ENCODE measurements at places on chromosomes 2 and 18. TPM values are rescaled to one million over a fixed set of nuclear protein-coding genes. Genes with fewer than 3 reads are reported as not detected.

The AMER3 gene
- not detected for total RNA-seq

- no peak for DNase-seq
Observed at GRCh38 chr2:176650104-176650837, 381.0 kb downstream of the MTX2 start.

DNA sequence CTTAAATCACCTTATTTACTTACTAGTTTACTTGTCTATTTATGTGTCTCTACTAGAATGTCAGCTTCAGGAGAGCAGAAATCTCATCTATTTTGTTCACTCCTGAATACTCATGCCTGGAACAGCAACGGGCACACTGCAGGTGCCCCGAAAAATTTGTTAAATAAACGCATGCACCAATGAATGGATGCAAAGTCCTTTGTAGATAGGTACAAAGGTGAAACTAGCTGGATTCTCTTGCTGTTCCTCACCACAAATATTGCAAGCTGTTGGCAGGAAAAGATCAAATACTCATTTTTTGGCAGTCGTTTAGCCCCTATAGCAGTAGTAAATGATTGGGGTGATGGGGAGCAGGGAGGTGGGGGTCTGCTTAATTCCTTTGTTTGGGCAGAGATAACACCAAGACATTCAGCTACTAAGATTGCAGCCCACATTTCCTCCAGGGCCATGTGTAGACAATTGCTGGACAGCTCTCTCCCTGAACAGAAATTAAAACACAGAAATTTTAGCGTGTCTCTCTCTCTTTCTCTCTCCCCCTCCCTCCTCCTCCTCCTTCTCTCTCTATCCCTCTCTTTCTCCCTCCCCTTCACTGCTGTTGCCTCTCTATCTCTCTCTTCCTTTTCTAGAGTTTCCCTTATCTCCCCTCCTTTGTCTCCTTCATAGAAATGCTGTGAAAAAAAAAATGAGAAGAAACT is 5.4 kb downstream of the MARCHF4 start:
- DNase-seq, result no peak

- peak; percentile 99 for DNase-seq
Observed at GRCh38 chr18:58117786-58118403, 73.9 kb downstream of the NEDD4L start.

- DNase-seq, result no peak
Observed at GRCh38 chr2:150538651-150539201, 51.3 kb upstream of the RND3 start.

- no peak for DNase-seq
Observed at GRCh38 chr2:234565842-234566619, 69.2 kb upstream of the ARL4C start.

GRCh38 chr2:9757501-9758264 is 85.6 kb upstream of the TAF1B start:
- DNase-seq, result no peak

- no peak for DNase-seq
Observed at GRCh38 chr2:118431586-118431985, 343.3 kb downstream of the INSIG2 start.

All from renal cortical epithelial cell (primary cell).